ENCODE measurements at places on chromosomes 16 and 17.

DNA sequence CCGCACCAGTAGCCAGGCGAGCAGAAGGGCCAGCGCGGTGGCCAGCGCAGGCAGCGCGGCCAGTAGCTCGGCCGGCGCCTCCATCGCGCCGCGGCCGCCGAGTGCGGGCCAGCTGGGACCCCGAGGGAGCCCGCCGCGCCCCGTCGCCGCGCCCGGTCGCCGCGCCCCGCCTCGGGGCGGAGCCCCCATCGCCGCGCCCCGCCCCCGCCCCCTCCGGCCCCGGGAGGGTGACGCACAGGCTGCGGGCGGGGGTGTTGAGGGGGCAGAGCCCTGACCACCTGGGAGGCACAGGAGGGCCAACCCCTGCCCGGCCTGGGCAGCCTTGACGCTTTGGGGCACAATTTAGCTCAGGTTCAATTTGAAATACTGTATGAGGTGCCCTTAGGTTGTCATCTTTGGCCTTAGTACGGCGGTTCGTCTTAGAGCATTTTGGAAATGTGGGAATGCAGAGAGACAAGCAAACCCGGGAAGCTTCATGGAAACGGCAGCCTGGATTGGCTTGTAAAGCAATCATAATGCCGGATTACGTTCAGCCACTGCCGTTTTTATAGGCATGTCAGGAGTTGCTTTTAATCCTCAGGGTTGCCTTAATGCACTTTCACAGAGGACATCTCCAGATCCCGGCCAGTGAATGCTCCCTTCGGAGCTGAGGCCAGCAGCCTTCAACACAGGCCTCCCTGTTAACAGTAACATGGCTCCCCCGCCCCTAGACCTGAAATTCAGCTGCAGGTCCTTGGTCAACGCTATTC, at the start of gene MXRA7:
TSS of gene MXRA7 (minus strand) at position 103 of the 749 bp plus-strand sequence. CDS start at position 84, 19 bp downstream.
- no peak for DNase-seq

- DNase-seq: no peak
Measured at GRCh38 chr16:69520800-69521602, 44.8 kb upstream of the NFAT5 start.

DNA sequence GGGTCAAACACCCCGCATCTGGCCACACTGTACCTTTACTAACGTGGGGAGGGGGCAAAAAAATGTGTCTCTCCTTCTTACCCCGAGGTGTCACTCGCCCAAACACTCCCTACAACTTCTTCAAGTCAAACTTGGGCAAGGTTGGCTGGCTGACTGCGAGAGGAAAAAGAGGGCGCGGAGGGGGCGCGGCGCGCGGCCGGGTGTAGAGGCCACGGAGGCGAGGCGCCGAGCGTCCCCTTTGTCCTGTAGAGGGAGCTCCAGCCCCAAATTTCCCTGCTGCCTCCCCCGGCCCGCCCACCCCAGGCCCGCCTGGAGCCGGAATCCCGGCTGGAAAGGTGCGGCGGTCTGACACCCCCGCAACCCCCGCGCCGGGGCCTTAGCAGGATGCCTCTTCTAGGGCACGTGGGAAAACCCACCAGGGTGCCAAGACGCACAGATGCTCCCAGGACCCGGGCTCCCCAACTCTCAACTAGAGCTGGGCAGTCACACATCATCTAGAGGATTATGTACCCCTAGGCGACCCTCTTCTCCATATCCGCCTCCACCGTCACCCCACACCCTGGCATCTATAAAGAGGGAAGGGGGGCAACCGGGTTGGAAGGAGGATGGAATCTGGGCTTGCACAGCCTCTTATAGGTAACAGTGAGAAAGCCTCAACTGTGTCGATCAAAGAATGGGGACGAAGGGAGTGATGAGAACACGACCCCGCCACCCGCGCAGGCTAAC, 4.2 kb downstream of the IRX3 start:
- no peak for DNase-seq

GRCh38 chr17:42702446-42702845, 20.1 kb downstream of the CNTNAP1 start:
- no peak for DNase-seq

DNA sequence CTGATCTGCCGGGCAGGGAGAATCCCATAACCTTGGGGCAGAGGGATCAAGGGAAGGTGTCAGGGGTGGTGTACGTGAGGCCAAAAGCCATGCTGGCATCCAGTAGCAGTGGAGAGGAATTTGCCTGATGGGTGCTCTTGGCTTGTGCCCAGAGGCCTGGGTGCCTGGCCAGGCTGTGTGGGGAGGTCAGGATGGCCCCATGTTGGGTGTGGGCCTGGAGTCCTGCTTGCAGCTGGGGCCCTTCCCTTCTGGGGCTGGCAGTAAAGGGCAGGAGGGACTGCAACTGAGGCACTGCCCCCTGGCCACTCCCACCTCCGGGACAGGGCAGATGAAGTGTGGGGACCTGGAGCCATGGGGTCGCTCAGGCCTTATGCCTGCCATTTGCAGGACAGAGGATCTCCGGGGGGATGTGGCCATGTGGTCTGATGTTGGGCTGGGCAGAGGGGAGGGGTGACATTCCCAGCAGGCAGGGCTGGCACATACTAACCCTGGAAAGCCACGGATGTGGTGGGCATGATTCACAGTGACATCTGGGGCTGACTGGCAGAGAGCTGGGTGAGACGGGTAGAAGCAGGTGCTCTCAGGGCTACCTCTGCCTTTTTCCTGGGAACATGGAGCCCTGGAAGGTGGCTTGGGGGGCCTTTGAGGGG, 3.5 kb downstream of the FMNL1 start:
- DNase-seq: no peak

GRCh38 chr17:420479-421175, 68.0 kb upstream of the RPH3AL start:
- no peak for DNase-seq

DNA sequence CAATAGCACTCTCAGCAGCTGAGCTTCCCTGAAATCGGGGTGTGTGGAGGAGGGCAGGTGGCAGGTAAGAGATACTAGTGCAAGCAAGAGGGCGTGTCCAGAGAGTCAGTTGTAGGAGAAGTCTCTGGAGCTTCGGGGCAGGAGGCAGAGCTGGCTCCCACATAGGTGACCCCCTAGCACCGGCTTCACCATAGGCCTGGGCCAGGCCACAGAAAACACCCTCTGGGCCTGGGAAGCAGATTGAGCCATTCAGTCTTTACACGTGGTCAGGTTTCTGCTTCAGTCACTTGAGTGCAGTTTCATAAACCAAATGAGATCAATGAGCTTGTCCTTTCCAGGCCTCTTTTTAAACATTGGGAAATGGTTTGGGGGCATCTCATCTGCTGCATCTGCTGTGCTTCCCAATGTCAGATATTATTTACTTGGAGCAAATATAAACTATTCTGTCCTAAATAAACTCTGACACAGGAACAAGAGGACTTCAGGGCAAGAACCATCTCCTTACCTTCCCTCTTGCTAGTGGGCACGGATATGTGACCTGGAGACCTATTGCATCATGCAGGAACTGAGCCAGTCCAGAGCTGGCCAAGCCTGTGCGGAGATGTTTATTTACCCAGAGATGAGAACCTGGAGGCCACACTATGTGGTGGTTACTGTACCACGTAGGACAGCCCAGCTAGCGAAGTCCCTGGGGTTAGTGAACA, 16.1 kb downstream of the CCR7 start:
- peak; percentile 72 for DNase-seq

DNA sequence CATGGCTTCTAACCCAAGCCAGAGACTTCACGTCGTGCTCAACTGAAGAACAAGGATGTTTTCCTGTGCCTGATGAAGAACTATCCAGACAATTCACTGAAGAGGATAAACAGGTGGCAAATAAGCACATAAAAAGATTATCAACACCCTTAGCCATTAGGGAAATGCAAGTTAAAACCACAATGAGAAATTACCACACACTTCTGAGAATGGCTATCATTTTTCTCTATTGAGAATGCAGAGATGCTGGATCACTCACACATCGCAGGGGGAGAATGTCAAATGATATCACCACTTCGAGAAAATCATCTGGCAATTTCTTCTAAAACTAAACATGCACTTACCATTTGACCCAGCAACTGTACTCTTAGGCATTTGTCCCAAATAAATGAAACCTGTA, 162.8 kb downstream of the IRX3 start:
- no peak for DNase-seq

- DNase-seq: no peak
Measured at GRCh38 chr16:595942-596735, 6.3 kb downstream of the RAB40C start.

GRCh38 chr17:51650772-51651171, 390.4 kb downstream of the UTP18 start:
- DNase-seq: no peak

DNA sequence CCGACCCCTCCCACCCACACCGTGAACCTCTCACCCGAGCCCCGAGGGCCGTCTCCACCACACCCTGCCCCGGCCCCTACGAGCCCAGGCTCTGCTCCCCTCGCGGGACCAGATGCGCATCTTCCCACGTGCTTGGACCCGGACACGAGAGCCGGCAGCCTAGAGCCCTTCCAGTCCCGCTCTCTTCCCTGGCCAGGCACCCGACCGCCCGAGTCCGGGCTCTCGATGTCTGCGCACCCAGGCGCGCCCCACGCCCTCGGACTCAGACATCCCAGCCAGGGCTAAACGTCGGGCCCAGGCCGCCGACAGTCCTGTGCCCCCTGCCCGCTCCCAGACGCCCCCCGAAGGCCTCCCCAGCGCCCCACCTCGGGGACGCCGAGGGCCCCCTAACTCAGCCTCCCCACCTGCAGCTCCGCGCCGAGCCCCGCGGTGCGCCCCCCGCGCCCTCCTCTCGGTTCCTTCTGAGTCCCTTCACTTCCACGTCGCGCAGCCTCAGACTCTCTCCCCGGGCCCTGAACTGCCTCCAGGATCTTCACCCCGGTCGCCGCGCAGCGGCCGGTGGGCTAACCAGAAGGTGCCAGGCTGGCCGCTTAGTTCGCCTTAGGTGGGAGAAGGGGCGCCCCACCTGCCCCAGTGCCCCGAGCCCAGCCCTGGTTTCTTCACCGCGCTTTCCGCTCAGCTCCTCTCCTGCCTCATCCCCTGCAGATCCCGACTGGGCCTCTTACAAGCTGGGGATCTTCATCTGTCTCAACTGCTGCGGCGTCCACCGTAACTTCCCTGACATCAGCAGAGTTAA, 688 bp downstream of the ADAP2 start:
- DNase-seq: peak; percentile 88

DNA sequence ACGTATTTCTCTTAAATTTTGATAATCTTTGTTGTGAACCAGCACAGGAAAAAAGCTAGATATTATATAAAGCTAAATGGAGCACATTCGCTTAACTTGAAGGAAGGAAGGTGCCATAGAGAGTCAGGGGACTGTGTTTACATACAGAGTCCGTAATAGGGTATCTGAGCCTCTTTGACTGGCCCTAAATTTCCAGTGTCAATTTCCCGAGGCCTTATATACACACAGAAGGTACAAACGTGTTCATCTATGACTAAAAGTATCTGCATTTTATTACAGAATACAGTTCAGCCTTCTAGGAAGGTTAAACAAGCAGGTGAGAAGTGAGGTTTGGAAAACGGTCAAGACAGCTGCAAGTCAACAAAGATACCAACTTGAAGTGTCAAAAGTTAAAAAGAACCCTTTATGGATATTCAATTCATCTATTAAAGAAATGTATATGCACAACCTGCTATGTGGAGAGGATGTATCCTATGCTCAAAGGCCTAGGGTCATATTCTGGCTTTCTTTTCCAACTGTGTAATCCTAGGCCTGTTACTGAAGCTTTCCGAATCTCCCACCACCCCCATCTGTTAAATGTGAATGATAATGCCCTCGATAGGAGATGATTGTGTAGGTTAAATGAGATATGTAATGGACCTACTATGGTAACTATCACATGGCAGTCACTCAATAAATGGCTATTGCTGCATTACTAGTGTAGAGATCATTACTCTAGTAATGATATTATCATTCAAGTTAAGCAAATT, 263.7 kb upstream of the MAF start:
- DNase-seq: no peak

- DNase-seq: no peak
Measured at GRCh38 chr16:68229431-68230175, 6.3 kb downstream of the ESRP2 start.

GRCh38 chr17:60473788-60474187, 51.5 kb downstream of the CHCT1 start:
- DNase-seq: no peak

GRCh38 chr17:40518401-40519088, 17.1 kb upstream of the TNS4 start:
- peak; percentile 62 for DNase-seq

DNA sequence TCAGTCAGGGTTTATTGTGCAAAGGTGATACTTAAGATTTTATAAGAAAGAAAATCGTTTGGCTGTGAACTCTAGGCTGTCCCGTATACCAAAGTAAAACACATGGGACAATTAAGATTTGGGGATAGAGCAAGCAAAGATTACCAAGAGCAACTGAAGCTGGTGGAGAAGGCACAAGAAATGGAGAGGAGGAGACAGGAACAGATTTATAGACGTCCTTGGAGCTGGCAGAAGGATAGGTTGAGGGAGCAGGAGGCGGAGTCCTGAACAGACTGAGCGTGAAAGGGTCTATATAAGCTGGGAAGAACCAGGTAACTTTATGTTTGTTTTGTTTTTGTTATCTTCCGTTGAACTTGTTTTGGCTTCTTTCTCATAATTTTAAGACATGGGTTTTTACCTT, 3.8 kb downstream of the TNRC6C start:
- no peak for DNase-seq

- no peak for DNase-seq
Measured at GRCh38 chr16:59259950-59260319, 525.8 kb upstream of the GOT2 start.

GRCh38 chr17:83099086-83099555, 19.7 kb downstream of the METRNL start:
- no peak for DNase-seq

DNA sequence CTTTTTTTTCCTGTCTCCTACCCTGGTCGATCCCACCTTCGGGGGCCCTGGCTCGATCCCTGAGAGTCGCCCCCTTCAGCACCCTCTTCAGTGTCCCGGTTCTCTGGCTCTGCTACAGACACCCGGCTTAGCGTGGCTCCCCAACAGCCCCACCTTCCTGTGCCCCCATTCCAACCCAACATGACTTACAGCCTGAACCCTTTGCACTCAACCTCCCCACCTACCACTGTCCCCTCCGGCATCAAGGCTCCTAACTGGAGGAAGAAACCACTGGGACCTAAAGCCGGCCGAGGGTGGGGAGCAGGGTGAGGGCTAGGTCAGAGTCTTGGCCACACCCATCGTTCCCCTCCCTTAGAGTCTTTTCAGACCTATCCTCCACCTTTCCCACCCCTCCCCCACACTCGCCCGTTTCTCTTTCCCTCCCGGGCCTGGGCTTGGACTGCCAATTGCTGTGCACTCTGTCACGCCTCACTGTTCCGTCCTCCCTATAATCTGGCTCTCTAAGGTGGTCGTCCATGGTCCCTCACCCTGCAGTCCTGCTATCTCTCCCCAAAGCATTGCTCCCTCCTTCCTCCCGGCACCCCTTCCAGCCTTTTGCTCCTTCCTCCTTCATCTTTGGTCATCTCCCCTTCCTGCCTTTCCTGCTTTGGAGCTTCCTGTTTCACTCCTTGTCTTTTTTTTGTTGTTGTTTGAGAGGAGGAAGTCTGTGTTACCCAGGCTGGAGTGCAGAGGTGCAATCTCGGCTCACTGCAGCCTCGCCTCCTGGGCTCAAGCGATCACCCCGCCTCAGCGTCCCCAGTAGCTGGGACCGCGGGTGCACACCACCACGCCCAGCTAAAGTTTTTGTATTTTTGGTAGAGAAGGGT, 890 bp upstream of the CLDN7 start:
- no peak for DNase-seq

GRCh38 chr16:87058728-87059250, 258.4 kb downstream of the C16orf95 start:
- no peak for DNase-seq
